GM18507 (cell line): ENCODE measurements at places on chromosomes 3 and 15.

DNA sequence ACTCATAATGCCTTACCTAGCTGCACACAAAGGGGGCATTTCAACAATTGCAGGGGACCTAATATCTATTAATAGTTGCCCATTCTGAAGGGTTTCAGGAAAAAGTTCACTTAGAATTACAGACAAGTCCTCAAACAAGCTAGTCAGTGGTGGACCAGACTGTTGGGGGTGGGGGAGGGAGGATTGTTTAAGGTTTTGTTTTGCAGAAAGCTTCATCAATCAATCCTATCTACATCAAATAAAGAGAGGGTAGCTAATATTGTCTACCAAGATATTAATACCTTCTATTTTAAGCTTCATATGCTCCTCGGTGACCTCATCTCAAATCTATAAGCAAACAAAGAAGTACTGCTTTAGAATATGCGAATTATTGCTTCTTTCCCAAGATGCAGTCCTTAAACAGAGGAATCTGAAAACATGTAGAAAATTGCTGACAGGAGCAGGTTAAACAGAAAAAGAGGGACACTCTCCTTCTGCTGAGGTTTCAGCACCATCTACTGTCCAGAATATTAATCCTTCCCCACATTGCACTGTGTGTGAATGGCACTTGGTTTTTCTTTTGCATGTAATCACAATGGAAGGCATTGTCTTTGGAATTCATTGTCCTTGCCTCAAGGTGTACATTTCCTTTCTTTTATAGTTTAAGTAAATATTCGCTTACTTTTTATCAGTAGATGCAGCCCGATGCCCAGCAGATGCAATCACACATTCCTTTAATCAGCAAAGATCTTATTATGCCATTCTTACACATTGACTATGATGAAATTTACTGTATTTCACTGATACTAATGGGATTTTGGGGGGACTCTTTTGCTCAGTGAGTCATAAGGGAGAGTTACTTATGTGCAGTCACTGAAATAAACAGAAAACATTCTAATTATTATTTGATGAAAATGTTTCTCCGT is 94.7 kb downstream of the IL5RA start:
- no peak for DNase-seq

DNA sequence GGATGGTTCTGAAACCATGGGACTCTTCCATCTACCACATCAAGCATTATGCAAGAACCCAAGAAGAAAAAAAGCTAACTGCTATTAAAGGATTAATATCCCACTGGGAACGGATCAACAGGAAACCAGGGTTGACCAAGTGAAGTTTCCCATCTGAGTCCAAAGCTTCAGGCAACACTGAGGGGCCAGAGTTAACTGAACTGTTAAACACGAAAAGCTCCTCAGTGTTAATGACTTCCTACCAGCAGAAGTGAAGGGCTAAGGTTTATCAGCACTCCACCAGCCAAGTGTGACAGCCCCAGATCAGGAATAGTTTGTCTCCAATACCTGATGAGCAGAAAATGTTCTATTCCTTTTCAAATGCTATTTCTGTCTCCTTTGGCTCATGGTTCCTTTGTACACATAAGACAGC is 36.7 kb downstream of the PTPN9 start:
- DNase-seq: no peak

- DNase-seq: no peak
These were observed 231.5 kb downstream of the SV2B start for GRCh38 chr15:91331581-91331980.

DNA sequence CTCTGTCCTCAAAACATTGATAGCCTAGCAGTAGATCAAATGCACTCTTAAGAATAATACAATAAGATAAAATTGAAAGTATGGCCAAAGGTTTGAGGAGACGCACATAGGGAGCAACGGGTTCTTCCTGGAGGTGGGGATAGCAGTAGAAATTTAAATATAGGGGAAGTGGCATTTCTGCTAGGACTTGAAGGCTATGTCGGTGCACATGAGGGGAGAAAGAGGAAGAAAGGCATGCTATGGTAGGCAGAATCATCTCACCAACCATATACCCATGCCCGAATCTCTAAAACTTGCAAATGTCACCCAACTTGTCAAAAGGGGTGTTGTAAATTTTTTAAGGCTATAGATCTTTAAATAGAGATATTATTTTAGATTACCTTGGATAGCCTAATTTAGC is 735.1 kb upstream of the LMCD1 start:
- no peak for DNase-seq

DNA sequence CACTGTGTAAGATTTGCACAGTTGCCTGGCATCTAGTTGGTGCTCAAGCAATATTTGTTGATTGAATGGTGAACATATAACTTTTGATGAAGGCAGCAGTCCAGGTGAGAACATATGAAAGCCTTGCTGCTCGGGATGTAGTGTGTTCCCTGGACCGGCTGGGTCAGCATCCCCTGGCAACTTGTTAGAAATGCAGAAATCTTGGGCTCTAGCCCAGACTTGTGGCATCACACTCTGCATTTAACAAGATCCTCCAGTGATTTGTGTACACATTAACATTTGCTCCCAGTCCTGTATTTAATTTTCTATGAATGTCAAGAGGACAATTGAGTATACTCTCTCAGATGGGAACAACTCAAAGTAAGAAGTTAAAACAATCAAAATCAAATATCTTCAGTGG is 69.0 kb upstream of the SAMMSON start:
- no peak for DNase-seq

DNA sequence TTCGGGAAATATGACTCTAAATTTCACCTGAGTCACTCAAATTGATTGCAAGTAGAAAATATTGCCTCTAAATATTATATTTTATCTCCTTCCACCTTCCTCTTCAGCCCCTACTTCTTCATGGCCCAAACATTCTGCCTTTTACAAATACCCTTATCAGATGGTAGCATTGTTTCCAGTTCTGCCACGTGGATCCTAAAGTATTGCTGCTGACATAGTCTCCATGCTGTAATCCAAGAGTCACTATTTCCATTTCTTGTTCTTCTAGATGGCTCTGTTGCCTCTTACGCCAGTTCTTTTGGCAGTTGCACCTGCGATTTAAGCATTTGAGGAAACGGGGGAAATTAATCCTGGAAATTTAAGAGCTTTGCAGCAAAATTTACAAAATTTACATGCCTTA is 13.6 kb downstream of the LMOD3 start:
- no peak for DNase-seq

GRCh38 chr3:72632129-72632528 is 216.1 kb downstream of the SHQ1 start:
- no peak for DNase-seq

GRCh38 chr3:47128137-47128536 is 35.8 kb downstream of the SETD2 start:
- no peak for DNase-seq

- DNase-seq: no peak
These were observed 322.6 kb upstream of the FRG2C start for GRCh38 chr3:75341324-75342067.

DNA sequence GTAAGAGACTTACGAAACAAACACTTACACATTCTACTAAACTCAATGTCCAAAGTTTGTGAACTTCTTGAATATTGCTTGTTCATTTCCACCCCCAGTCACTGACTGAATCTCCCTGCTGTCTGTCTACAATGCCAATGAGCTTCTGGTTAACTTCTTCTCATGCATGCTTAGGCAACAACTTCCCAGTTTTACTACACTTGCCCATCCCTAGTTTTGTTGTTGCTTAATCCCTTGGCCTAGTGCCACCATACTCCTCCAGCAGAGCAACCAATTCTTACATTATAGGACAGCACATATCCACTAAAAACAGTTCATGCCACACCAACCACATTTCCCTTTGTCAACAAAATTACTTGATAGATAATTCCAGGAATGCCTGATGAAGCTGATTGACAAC is 40.9 kb upstream of the CCR2 start:
- no peak for DNase-seq
